ENCODE measurements at places on chromosomes 3 and 15. TPM values are rescaled to one million over a fixed set of nuclear protein-coding genes. Genes with fewer than 3 reads are reported as not detected.
A peak's percentile ranks its signal among the peaks of the same experiment; 100 is the strongest.

- peak; percentile 91 for DNase-seq
Observed at GRCh38 chr15:96356494-96357455, 26.3 kb downstream of the NR2F2 start.

DNA sequence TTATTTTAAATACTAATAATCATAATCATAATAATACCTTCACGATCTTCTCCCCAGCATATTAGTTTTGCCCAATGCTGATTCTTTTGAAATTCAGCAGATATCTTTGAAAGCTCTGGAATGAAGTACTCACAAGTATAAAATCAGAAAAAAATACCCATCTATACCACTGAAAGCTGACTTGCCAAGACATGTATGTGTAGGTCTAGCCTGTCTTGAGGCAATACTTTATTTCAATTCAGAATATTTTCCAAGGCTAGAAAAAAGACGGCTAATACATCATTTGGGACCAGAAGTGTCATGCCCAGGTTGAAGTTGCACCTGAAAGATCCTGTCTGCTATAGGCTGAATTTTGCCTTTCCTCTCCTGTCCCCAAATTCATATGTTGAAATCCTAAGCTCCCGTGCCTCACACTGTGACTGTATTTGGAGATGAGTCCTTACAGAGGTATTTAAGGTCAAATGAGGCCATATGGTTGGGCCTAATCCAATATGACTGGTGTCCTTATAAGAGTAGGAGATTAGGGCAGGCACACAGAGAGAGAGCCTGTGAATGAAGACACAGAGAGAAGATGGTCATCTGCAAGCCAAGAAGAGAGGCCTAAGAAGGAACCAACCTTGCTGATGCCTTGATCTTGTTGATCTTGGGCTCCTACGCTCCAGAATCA, 255.9 kb upstream of the CMC1 start:
- no peak for DNase-seq

DNA sequence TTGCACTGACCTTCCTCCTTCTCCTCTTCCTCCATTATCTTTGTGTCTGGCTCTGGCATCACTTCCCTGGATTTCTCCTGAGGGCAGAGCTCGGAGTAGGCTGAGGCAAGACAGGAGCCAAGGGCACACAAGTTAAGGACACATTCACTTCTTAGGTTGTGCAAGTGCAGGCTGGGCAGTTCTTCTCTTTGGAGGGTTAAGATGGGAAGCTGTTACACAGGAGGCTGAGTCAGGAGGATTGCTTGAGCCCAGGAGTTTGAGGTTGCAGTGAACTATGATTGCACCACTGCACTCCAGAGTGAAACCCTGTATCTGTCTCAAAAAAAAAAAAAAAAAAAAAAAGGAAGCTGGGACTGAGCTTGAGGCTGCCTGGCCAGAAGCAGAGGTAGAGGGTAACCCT, 176.2 kb upstream of the ANKRD28 start:
- DNase-seq = no peak

- DNase-seq = no peak
Observed at GRCh38 chr3:81601707-81602305, 159.6 kb downstream of the GBE1 start.

GRCh38 chr3:48248095-48248850, 7.4 kb downstream of the ZNF589 start:
- DNase-seq = no peak

DNA sequence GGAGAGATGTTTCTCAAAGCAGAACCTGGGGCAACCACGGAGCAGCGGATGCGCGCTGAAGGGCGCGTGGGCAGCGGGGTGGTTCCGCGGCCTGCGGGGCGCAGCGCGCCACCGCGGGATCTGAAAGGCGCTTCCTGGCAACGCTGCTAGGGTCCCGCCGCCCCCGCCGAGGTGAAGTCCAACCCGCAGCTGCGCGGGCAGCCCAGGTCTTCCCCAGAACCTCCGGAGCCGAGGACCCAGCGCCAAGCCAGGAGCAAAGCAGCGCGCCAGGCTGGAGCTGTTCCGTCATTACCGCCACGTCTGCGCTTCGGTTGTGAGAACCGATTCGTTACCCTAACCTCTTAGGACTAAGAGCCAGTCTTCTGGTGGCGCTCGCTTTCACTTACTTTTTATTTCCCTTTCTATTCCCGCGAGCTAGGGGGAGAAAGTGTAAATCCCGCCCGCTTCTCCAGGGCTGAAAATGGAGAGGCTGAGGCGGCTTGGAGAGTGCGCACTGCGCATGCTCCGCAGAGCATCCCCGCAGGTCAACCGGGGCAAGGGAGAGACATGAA, 3.2 kb upstream of the GABRG3 start:
- DNase-seq = no peak

GRCh38 chr3:175346573-175347356, 487.6 kb downstream of the NAALADL2 start:
- DNase-seq = peak; percentile 45

DNA sequence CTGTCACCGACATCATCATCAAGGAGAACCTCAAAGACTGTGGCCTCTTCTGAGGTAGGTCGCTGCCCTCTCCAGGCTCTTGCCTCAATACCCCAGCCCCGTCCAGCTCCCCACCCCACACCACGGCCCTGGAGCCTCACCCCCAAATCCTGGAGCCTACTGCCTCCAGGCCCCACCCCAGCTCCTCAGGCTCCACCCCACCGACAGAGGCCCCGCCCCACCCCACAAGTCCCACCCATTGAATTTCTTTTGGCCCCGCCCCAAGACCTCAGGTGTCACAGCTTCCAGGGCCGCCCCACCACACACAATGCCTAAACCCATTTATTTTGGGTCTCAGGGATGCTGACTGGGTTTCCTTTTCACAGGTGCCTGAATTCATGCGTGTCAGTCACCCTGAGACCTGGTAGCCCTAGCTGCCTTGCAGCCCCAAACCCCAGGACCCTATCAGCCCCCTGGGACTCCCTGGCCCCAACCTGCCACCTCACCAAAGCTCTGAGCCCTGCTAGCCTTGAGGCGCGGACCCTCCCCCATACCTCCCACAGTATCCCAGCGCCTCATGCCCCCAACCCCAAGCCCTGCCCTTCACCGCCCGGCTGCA, 3.6 kb downstream of the GNAT1 start:
- DNase-seq = no peak

DNA sequence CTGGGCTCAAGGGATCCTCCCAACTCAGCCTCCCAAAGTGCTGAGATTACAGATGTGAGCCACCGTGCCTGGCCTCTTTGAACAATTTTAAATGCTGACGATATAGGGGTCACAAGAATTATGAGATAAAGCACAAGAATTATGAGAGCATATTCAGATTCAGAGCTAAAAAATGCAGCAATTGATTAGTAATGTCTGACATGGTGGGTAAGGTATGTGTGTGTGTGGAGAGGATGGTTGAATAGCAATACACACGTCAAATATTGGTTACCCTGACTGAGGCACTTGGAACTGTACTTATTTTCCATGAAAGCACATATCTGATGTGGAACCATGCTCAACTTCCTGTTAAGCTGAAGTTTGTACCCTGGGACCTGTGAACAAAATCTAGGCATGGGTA, 115.6 kb downstream of the EOMES start:
- no peak for DNase-seq

DNA sequence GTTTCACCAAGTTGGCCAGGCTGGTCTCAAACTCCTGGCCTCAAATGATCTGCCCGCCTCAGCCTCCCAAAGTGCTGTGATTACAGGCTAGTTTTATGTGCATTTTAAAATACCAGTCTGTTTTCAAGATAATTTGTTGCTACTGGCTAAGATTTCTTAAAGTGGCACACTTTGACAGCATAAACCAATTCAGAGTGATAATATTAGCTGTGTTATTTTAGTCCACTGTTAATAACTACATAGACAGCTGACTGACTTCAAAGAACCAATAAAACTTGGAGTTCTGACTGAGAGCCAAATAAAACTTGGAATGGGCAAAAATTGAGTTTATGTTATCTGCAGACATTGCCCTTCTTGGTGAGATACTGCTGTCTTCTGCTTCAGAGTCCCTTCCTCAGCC, 291.8 kb downstream of the UBE2E2 start:
- no peak for DNase-seq

DNA sequence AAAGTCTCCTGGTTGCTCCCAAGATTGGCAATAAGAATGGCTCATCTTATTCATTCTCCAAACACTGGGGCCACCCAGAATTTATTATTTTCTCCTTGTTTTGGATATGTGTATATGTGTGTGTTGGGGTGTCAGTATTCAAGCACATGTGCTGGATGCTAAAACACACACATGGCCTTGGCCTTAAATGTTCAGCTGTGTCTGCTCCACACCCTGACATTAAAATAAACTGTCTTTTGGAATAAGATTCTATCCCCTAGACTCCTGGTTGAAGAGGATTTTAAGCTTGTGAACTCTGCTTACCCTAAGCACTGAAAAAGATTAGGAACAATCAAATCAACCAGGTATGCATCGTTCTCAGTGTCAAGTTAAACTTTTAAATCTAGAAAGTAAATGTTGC, 382.9 kb upstream of the MCTP2 start:
- DNase-seq = no peak

- DNase-seq = no peak
Observed at GRCh38 chr15:46778876-46779275, 938.4 kb upstream of the SEMA6D start.

DNA sequence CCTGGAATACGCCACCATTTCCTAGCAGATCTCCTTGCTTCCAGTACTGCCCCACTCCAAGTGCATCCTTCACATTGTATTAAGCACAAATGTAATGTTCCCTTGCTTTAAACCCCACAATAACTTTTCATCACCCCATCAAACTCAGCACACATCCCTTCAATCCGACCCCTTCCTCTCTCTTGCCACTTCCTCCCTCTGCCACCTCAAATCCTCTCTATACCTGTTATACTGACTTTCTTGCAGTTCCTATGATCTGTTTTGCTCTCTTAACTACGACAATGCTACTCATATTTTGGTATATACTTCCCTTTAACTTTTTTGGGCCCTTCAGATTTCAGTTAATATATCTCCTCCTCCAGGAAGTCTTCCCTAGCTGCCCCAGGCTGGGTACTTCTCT, 14.1 kb downstream of the PARL start:
- no peak for DNase-seq

GRCh38 chr15:35535365-35535916, 10.5 kb downstream of the DPH6 start:
- DNase-seq = no peak

DNA sequence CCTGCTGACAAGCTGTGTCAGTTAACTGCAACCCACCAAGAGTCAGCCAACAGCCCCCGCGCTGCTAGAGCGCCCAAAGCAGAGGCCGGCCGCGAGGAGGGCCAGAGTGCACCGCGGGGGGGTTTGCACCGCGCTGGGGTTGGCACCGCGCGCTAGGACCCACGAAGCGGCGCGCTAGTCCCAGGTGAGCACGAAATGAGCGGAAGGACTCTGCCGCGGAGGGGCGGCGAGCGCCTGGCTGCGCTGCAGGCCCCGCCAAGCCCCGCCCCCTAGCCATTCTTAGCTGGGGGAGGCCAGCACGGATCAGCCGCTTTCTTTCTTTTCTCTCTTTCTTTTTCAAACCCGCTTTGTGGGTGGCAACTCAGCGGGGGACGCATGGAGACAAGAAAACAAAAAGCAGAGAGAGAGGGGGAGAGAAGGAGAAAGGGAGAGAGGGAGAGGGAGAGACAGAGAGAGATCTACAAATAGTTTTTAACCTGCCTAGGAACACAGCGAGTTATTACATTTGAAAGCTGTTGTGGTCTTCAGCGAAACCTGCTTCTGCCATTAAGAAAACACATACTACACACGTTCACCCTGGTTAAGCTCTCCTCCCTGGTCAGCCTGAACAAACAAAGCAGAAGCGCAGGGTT, 6.9 kb upstream of the FOXB1 start:
- DNase-seq = peak; percentile 47

- peak; percentile 62 for DNase-seq
Observed at GRCh38 chr3:127033786-127034185, 50.9 kb downstream of the PLXNA1 start.

The TOPAZ1 gene
- total RNA-seq = 0.12 TPM

The SLCO2A1 gene
- total RNA-seq = not detected

The CKMT1B gene
- not detected for total RNA-seq

The DAG1 gene
- 82.8 TPM for total RNA-seq

The EFCAB12 gene
- total RNA-seq = not detected

The XCR1 gene
- not detected for total RNA-seq

Data from SJCRH30 (cell line).